NCI-H1105 (cell line): ENCODE measurements at places on chromosomes 3 and 15.

- no peak for DNase-seq
These were observed 133.7 kb downstream of the FOXB1 start for GRCh38 chr15:60137711-60138396.

- no peak for DNase-seq
These were observed 194.4 kb upstream of the ONECUT1 start for GRCh38 chr15:52984507-52984906.

DNA sequence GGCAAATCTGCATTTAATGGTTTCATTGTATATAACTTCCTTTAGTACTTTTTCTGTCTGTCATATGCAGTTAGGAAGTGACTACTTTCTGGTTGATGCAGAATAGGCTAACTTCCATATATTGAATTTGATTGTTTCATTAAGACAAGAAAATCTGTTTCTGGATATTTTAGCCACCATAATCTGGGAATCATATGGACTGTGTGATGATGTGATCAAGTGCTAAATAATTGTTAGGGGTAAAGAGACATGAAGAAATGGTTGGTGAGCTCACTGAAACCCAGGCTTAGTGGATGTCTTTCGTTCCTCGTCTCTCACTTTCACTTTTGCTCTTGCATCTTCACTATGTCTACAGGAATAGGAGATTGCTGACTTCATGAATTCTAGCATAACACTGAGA is 3.5 kb upstream of the MNS1 start:
- DNase-seq = no peak

DNA sequence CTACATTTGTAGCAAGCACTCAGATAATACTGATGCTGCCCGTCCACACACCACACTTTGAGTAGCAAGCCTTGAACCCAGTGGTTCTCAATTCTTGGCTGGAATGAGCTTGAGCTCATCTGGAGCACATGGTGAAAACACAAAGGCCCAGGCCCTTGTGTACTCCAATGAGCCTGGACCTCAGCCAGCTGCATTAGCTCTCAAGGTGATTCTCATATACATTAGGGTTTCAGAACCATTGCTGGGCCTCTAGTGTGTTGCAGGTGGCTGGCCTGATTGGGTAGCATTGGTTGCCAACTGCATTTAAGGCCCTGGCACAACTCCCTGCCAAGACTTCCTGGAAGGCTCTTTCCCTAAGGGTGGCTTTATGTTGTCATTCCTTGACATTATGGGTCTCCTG is 23.4 kb upstream of the ZFAND6 start:
- peak; percentile 66 for DNase-seq

DNA sequence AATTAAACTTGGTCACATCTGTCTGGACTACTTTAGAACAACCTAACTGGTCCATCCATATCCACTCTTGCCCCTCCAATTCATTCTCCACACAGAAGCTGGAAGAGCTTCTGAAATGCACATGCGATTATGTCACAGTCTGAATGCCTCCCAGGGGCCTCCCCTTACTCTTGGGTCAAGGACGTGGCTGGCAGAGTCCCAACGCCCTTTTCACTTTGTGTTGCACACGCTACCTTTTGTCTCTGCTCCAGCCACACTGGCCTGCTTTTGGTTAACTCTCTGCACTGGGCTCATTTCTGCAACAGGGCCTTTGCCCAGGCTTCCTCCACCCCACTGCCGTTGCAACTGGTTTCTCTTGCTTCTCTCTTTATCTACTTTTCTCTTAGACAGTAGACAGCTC is 245.2 kb downstream of the IL20RB start:
- DNase-seq = no peak

DNA sequence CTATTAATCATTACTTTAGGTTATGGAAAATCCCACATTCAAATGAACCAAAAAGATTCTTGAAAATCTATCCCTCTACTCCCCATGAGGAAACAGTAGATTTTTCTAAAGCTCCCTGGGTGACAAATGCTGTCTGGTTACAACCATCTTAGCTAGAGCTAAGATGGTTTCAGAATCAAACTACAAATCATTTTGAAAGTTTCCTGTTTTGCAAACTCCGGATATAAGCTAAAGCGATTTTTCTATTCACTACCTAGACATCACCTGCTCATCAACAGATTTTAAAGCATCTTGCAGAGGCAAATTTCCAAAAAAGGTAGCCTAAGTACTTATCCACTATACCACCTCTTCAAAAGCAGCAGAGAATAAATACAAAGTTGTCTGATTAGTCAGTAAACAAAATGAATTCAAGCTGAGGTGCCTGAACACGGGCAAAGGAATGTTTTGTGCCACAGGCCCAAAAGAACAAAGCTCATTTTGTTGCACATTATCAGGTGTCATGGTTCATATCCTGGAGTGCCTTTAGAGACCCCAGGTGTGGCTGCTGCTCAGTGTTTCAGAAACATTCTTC is 204.9 kb downstream of the TNIK start:
- no peak for DNase-seq

GRCh38 chr15:96274087-96274440 is 56.4 kb upstream of the NR2F2 start:
- no peak for DNase-seq
